ENCODE measurements at places on chromosomes 7 and 10.

DNA sequence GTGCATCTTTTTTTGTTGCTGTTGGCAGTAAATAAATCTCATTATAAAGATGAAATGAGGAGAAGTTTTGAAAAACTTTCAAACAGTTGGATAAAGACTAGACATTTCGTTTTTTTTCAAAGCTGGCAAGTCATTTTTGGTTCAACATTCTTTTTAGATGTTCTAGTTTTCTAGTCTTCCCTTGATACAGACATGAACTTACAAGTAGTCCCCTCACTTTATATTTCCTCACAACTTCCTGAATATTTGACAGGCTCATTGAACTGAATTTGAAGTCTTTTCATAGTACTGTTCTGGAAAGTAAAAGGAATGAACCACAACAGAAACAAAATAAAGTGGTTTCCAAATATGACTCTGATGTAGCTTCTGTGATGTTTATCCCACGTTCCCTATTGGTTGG, 134.2 kb downstream of the NRCAM start:
- DNase-seq = no peak

- DNase-seq = no peak
These were observed 281.7 kb downstream of the KLF6 start for GRCh38 chr10:3503299-3503698.

DNA sequence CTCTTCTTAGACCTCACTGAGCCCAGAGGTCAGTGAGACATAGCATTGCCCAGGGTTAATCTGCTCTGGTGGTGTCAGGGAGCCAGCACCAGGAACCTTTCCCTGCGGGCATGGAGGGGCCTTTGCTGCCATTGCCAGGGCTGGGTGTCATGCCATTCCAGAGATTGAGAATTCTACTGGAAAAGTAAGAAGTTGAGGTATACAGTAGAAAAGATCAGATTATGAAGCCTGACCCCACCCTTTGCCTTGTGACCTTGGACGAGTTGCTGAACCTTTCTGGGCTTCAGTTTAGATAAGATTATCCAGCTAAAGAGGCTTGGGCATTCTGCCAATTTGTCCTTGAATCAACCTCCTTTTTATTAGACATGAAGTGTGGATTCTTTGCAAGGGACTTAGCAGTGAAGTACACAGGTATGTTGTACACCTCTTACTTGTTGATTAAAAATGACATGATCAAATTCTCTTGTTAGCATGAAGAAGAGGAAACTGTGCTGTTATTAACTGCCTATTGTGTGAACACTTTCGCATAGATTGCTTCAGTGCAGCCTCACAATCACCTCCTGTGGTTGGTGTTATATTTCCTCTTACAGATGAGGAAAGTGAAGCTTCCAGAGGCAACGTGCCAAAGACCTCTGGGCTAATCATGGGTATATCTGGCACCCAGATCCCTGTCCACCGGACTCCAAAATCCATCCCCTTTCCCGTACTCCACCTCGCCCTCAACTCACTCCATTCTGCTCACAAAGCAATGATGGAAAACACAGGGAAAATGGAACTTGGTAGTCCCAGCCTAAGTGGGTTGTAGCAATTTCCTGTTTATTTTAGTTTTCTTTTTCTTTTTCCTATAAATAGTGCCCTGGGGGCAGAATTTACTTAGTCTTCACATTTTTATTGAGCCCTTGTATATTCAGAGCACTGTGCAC, 151.3 kb downstream of the CAMK1D start:
- DNase-seq = no peak

- DNase-seq = no peak
These were observed 5.8 kb downstream of the UPP1 start for GRCh38 chr7:48094861-48095293.
